Activated naive CD8-positive, alpha-beta T cell treated with anti-CD3 and anti-CD28 coated beads, Interleukin-2, amount 50 U/mL, for 24 hours (primary cell): ENCODE measurements at places on chromosomes 2 and 18.

DNA sequence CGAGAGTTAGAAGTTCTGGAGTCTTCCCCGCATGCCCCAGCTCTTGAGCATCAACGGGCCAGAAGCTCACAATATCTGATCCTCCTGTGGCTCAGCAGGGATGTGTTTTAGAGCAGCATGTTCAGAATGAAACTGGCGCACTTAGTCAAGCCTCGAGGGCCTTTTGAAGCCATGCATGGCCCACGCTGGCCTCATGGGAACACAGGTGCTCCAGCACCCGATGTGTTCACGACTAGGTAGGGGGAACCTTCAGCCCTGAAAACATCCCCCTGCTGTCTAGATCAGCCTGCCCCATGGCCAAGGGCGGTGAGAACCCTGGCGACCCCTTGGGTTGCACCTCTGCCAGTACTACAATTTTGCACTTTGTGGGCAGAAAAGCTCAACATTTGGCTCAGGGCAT, 32.8 kb downstream of the MSH6 start:
- DNase-seq: no peak

GRCh38 chr18:48573632-48574283, 34.9 kb downstream of the CTIF start:
- no peak for DNase-seq

- DNase-seq: no peak
Observed at GRCh38 chr18:74739926-74740325, 142.3 kb downstream of the ZNF407 start.

DNA sequence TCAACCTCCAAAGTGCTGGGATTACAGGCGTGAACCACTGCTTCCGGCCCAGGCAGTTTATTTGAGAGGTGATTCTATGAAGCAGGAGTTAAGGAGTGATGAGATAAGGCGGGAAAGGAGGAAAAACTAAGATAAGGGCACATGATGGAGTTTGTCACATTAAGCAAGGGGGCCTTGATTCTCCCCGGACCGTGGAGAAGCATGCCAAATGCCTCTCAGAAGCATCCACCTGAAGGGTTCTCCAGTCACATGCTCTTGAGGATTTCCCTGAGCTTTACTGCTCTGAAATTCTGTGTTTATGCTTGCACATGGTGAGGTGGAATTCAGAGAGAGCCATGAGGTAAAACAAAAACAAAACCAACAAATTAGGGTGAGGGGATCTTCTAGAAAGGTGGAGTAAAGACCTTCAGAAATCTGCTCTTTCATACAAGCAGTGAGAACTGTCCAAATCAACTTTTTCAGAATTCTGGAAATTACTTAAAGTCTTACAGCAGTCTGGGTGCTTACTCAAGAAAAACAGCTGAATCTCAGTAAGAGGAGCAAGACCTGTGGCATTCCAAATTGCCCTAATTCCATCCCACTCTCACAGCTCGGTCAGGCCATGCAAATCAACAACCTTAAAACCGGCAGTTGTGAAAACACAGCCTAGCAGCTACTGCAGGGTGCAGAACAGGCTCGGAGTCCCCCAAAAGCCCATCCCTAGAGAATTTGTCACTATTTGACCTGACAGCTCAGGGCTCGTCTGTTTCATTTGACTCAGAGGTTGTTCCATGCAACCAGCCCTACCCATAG, 69.1 kb upstream of the CTLA4 start:
- DNase-seq: no peak

GRCh38 chr2:191614759-191615158, 63.2 kb upstream of the NABP1 start:
- no peak for DNase-seq

DNA sequence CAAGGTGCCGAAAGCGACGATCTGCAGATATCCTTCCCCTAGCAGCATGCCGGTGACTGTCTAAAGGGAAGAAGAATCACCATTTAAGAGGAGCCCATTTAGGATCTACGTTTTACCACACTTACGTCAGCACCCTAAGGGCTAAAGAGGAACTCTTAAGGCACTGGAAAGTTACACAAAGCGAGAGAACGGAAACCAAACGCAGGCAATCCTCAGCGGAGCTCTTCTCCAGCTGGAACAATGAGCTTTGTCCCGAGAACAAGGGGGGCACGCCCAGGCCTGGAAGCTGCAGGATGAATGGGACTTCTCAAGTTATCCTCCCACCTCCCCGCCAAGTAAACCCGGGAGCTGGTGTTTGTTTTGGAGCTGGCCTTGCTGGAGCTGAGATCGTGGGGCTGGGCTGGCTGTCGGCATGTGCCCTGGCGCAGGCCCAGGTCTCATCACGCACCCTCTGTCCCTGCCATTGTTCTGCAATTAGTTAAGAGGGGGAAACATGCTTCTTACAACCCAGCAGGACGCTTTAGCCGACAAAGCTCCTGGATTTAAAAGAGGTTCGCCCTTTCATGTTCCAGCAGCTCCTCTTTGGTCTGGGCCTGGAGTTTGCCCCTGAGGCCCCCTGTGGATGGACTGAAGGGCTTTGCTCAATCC, 36.4 kb downstream of the PXDN start:
- DNase-seq: no peak

- no peak for DNase-seq
Observed at GRCh38 chr2:61910603-61911002, 5.1 kb downstream of the COMMD1 start.

DNA sequence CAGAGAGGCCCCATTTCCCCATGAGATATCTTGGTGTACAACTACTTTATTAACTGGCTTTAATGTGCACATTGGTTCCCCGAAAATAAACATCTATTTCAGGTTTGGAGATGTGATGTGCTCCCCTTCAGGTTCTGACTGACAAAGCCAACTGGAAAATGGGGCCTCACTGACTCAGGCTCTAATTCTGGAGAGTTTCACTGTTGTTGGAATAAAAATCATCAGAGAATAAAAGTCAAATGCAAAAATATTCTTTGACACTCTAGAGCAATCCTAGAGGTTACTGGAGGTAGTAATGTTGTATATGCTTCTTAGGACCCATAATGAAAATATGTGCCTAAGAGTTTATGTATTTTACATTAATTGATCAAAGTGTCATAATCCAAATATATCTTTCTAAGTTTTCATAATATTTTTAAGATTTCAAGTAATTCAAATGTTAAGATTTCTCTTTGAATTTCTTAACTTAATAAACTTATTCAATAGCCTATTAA, 189.9 kb upstream of the COL3A1 start:
- no peak for DNase-seq

DNA sequence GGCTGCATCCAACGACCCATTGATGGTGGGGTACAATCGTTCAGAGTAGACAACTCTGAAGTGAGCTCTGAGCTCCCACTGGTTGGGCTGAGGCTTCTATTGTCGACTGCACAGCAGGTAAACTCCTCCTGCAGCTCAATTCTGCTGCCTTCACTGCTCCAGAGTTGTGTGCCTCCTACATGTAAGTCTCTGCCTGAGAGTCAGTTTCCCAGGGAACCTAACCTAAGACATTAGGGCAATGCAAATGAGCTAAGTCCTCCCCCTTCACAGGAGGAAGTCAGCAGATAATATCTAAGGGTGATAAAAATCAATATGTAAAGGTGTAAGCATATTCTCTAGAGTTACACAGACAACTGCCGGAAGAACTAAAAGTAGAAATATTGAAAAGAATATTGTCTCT, 22.5 kb upstream of the ACYP2 start:
- DNase-seq: no peak
